ENCODE measurements at places on chromosomes 7 and 10.

- no peak for DNase-seq
These were observed 423.5 kb downstream of the ANKRD7 start for GRCh38 chr7:118648002-118648401.

GRCh38 chr7:150957133-150958020, 20.7 kb downstream of the KCNH2 start:
- no peak for DNase-seq

DNA sequence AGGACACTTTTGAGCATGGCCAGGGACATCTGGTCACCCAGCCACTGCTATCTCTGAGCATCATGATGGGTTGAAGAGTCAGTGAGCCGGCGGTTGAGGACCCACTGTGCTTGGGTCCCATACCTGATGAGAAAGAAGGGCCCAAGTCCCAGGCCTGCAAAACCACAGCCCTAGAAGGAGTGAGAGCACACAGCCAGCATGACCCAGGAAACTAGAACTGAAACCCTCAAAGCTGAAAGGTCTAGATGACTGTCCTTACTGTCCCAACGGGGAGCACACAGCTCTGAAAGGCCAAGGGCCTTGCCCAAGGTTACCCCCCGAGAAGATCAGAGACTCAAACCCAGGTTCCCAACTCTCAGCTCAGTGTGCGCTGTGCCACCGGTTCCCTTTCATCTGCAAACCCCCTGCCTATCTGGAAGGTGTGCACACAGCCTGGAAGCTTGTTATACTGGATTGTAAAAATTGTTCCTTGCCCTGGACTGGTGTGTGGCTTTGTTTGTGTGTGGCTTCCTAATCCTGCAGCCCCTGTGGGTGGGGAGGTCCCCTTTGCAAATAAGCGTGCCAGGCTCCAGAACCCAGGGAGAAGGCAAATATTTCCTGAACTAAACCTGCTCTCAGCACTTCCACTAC, 22.6 kb upstream of the PSAP start:
- DNase-seq, result no peak

GRCh38 chr7:87445897-87446296, 29.6 kb downstream of the ABCB4 start:
- DNase-seq, result no peak

DNA sequence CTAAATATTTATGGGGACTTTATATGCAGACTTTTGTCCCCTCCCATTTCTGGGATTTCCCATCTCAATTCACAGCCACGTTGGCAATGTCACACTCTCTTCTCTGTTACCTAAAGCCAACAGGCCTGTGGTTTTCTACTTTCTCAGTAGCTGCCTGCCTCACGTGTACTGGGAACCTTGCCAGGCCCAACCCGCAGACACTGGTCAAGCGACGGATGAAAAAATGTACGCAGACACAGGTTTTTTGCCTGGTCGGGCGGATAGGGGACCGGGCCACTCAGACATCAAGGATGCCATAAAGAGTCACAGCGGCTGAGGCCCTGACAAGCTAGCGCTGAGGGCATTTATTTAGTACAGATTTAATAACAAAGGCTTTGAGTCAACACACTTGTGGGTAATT, 204.4 kb upstream of the DPP6 start:
- no peak for DNase-seq

DNA sequence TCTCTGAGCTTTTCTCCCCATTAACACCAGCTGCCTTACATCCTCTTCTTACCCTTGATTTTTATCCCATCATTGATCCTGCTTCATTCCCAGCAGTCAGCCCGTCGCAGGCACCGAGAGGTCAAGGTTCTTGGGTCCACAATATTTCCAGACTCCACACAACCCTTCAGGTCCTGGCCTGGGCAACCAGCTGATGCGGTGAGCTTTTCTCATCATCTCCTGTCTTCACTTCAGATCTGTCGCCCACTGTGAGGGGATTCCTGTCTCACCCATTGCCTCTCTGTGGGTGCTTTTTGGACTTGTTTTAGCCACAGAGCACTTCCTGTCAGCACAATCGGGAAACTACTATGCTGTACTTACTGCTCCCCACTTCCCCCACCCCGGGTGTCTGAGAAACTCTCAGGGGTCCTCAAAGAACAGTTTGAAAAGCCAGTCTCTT, 8.4 kb upstream of the PVRIG start:
- DNase-seq, result no peak

GRCh38 chr7:154746571-154747360, 256.2 kb downstream of the PAXIP1 start:
- no peak for DNase-seq

- DNase-seq, result no peak
These were observed 469.5 kb upstream of the VSTM2A start for GRCh38 chr7:54072710-54073109.

- DNase-seq, result no peak
These were observed 628.4 kb downstream of the CALN1 start for GRCh38 chr7:71783779-71784178.

DNA sequence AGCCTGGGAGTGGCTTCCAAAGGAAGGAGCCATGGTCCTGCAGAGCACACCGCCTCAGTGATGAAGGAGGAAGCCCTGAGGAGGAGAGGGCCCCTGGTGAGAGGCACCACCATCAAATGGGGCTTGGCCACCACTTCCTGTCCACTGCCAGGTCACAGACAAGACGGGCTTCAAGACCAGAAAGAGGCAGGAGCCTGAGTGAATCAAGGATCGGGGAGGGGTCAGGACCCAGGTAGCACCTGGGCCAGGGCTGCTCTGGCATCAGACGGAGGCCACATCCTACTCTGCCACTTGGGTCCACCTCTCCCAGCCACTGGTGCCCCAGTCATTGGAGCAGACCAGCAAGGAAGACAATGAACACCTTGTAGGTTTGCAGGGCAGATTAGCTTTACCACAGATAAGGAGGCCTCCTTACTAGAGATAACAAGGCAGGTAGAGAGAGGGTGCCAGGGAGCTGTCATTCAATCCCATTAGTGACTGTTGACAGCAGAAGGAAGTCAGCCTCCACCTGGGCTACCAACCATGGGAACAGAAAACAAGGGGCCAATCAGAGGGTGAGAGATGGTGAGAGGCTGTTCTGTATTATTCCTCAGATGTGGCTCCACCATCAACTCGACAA, 143.4 kb downstream of the TNS3 start:
- no peak for DNase-seq

GRCh38 chr7:7177044-7177517, 5.3 kb upstream of the C1GALT1 start:
- no peak for DNase-seq

DNA sequence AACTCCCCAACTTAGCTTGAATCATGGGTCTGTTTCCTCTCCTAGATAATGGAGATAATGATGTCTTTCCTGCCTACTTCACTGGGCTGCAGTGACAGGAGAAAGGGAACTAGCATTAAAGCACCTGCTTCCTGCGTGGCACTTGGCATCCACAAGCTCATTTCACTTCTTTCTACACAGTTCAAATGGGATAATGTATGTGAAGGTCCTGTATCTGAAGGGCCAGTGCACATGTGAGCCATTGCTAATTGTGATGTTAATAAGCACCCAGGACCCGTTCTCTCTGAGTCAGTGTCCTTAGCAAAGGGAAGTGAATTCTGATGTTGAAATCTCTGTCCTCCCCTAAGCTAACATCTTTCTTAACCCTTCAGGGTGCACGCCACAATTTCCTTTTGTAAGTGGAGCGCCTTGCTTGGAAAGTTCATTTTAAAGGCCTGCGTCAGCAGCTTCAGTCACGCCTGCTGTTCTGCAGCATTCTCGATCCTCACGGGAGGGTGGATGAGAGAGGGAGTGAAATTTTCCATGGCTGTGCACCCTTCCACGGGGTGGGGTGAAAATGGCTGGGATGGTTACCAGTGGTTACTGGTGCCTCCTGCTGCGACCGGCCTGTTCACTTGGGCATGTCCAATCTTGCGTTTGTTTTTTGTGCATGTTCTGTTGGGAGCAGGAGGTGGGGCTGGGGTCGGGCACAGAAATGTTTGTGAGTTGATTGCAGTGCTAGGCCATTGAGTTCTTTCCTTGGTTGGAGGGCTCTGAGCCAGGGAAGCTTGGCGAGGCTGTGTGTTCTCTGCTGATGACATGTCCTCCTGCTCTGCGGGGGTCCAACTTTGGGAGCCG, 59.2 kb downstream of the HK1 start:
- no peak for DNase-seq
